ENCODE measurements at places on chromosomes 16 and 17.

- DNase-seq: no peak
These were observed 68.0 kb downstream of the AMFR start for GRCh38 chr16:56357241-56357764.

GRCh38 chr17:76578376-76578775, 7.3 kb downstream of the ST6GALNAC2 start:
- no peak for DNase-seq

- no peak for DNase-seq
These were observed 114.7 kb downstream of the USP32 start for GRCh38 chr17:60277258-60277657.

DNA sequence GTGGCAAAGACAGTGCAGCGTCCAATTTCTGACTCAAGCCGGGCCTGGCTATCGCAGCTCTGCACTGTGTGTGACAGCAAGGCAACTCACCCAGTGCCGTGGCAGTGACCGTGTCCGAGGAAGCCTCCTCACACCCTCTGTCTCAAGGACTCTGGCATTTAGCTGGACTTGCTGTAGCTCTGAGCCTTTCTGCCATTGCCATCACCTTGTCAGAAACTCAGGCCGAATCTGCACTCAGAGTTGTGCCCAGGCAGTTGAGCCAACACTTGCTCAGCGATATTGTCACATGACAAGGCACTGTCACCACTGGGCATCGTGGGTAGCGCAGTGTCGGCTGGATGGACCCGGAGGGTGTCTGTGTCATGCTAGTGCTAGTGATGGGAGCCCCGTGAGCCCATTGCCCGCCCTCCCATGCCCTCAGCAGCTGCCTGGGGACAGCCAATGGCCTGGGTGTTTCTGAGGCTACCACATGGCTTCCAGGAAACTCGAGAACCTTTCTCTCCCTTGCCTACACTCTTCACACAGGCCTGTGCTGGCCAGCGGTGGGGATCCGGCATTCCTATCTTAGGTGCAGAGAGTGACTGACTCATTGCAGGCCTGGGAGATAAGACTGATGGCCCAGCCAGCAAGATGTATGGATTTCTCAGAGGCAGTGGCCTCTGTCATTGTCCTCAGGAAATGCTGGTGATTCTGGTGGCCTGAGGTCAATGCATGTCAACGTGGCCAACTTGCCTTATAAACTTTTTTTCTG, 22.1 kb upstream of the STH start:
- DNase-seq: no peak

GRCh38 chr16:27805828-27806351, 255.9 kb downstream of the KATNIP start:
- DNase-seq: no peak

All from NCI-H187 (cell line).